Vagina (tissue), 2 donors: ENCODE measurements at places on chromosomes 11 and 22.

DNA sequence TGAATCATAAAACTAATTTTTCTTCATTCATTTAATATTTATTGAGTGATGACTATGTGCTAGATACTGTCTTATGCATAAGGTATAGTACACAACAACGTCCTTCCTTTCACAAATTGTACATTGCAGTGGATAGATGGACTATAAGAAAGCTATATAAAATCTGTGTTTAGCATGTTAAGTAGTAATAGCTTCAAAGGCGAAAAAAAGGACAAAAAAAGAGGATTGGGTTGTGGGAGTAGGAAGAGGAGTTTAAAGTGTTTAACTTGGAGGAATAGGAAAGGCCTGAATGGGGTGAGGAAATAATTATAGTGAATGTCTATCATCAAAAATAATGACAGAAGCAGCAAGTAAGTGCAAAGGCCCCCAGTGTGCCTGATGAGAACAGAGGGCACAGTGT is 565.4 kb upstream of the LUZP2 start:
- no peak for DNase-seq

DNA sequence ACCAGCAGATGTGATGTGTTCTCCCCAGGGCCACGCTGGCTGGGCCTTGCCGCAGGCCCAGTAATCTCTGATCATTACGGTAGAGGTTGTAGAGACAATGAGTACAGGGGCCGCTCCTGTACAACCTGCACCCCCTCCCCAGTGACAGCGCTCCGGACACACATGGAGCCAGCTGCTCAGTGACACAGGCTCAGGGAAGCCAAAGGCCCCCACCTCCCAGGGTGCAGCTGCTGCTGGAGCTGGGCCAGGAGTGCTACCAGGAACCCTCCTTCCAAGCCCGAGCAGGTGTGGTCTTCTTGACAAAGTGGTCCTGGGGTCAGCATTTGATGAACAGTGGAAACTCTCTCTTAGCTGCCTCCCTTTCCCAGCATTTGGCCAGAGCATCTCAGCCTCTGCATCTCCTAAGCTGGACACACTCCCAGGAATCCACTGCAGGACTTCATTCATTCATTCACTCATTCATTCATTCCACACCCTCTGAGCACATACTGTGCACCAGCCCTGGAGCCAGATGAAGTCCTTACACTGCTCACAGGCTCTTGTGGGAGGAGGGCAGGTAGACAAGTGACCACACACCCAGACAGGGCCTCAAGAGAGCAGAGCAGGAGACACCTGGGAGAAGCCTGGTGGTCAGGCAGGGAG is 49.6 kb upstream of the MPEG1 start:
- no peak for DNase-seq

- no peak for DNase-seq
These were observed 1074.4 kb downstream of the DLG2 start for GRCh38 chr11:84552791-84553190.

DNA sequence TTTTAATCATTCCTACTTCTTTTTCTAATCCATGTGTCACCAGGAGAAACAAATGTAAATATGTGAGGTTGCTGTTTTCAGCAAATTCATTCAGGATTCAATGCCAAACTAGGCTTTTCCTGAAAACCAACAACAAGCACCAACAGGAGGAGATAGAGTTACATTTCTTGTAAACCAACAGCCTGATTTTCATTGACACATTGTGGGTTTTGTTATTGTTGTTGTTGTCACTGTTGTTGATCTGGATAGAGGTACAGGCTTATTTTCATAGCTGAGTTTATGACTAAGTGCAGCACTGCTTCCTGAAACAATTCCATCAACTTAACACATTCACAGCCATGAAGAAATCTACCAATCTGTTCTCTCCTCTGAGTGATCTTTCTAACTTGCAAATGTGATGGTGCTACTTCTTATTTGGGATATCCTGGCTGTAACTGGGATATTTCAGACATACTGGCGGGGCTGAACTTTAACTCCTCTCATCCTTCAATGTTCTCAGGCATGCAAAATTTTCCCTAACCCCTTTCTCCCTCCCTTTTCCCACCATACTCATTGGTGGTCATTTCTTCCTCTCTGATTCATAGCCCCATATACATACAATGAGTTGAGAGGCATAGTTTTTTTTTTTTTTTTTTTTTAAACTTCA is 65.5 kb downstream of the ME3 start:
- no peak for DNase-seq

DNA sequence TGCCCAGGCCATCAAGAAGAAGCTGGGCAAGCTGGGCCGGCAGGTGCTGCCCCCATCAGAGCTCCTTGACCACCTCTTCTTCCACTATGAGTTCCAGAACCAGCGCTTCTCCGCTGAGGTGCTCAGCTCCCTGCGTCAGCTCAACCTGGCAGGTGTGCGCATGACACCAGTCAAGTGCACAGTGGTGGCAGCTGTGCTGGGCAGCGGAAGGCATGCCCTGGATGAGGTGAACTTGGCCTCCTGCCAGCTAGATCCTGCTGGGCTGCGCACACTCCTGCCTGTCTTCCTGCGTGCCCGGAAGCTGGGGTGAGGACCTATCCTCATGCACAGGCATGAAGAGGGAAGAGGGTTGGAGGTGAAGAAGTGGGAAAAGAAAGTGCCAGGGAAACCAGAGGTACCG is 5.3 kb upstream of the NHERF4 start:
- DNase-seq, result no peak

DNA sequence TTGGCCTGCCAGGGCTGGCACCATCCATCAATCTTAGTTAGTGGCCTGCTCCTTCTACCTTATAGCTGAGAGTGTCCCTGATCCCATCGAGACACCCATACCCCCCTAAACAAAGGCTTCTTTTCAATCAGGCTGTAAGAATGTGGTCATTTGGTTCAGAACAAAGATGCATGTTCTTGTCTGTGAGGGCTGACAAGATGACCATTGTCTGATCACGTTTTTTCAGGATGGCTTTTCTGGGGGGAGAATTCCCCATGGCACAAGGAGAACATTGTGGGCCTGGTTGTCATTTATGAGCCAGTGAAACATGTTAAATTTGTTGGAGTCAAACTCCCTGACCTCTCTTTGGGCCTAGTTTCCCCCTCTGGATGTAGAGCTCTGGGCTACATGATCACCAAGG is 160.4 kb downstream of the INSC start:
- DNase-seq, result no peak

DNA sequence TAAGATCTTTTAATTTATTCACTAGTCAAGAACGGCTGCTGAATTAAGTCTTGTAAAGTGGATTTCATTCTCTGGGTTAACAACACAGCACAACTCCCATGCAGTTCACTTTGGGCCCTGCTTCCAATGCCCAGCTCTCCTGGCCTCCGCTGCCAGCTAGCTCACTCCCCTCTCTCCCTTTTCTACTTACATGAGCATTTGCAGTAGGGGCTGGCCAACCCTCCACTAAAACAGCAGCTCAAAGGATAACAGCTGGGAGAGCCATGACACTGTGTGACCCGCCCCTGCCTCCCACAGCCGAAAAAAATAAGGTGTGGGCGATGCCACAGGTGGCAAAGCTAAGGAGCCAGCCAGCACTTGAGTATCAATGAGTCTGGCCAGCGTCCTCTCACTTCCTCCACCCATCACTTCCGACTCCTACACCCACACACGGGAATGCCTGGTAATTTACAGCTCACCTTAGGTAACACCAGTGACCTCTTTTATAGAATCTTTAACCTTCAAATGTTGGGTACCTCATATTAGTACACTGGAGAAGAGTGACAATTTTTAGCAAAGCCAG is 56.8 kb downstream of the DGCR2 start:
- DNase-seq, result peak; percentile 22

DNA sequence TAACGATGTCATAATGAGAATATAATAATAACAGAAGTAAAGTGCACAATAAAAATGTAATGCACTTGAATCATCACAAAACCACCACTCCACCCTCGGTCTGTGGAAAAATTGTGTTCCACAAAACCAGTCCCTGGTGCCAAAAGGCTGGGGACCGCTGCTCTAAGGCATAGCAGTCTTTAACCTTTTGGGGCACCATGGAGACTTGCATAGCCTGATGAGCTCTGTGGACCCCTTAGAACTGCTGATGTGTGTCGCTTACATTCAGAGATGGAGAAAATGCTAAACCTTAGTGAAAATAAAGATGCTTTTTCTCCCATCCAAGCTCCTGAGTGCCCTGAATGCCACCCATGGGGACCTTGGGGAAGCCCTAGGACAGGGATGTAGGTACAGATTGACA is 87.6 kb upstream of the SEPTIN5 start:
- DNase-seq, result no peak

DNA sequence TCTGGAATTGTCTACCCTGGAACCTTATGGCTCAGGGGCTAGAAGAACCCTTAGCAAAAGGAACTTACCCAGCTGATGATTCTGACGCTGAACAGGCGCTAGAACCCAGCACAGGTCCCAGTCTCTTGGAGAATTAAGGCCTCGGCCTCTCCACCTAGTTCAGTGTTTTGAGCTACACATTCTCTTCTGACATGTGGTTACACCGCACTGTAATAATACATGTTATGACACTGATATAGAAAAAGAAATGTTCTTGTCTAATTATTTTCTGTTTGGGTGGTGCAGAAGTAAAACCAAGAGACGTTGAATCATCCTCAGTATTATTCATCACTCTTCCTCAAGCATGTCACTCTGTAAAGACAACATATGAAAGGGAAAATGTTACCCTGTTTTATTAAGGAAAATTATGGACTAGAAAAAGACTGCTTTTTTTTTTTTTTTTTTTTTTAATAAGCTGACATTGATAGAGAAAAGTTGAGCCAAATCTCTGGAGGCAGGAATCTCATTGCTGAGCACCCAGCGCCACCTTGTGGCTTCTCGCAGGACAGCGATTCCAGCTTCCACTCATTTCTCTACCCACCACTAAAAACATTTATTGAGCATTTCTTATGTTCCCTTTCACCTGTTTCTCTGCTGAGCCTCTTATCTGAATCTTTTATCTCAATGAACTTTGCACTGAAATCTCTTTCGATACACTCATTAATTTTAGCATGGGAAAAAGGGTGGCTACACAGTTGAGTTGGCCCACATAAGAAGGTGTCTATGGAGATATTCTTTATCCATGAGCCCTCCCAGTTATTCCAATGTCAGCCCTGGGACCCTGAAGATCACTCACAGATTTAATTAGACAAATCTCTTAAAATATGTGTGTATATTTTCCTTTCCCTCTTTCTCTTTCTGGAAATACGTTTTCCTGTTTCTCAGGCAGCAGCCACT is 12.6 kb upstream of the APLNR start:
- DNase-seq, result no peak

DNA sequence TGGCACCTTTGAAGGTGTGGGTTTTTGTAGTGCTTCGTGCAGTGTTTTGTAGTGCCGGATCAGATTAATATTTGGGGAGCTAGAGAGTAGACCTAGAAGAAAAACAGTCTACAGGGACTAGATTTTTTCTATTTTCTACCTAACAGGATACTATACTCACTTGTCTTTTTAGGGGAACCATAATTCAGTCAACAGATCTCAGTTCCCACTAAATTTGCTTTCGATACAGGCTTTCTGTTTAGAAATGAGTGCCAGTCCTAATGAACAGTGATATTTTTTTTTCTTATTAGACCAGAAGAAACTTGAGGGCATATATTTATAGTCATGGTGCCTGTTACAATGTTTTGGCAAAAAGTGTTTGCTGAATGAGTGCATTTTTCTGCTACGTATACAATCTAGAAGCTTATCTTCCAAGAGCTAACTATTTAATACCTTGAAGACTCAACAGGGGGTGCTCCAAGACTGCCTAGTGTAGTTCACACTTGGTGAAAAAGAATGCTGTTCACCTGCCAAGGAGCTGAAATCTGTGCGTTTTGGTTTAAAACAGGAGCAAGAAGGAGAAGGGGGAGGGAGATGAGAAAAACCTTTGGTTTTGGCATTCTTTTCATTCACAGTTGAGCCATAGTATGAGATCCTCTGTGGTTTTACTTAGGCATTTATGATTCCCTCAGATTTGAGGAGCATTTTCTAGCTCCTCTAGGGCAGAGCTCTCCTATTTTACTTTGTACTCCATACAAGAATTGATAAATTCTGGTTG is 44.9 kb upstream of the VSTM5 start:
- DNase-seq, result no peak

DNA sequence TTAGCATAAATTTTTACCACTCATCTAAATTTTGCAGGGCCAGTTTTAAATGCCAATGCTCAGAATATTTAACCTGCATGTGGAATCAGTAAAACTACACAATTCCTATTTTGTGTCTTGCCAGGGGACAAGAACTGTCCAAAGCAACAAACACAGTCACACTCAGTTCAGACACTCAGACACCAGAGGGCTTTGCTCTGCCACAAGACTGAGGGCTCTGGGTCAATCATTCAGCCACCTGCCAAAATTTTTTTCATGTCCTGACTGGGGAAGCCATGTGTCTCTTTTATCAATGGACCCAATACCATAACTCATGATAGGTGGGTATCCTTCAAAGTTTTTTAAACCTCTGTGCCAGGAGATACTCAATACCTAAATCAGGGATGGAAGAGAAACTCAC is 304.0 kb upstream of the ANO3 start:
- DNase-seq, result no peak

DNA sequence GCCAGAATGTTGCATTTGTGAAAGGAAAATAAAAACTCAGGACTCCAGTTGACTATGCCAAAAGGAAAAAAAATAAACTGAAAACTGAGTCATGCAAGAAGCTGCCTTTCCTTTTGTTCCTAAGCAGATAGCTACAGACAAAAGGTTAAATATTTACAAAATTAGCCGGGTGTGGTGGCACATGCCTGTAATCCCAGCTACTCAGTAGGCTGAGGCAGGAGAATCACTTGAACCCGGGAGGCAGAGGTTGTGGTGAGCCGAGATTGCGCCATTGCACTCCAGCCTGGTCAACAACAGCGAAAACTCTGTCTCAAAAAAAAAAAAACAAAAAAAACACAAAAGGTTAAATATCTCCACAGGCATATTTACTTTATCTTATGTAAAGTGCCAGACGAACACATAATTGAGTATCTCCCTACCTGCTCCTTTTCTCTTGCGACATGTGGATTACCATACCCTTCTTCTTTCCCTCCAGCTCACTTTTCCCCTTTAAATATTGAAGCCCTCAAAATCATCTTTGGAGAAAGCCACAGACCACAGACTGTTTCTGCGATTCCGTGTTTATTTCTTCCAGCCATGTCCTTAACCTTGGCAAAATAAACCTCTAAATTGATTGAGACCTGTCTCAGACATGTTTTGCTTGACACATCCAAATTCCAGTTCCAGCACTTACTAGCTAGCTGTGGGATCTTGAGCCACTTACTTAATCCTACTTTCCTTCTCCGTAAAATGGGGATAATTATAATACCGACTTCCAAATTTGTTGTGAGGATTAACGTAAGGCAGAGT is 2.3 kb upstream of the SMPD1 start:
- no peak for DNase-seq
